NCI-H524 (cell line): ENCODE measurements at places on chromosomes 16 and 17.

DNA sequence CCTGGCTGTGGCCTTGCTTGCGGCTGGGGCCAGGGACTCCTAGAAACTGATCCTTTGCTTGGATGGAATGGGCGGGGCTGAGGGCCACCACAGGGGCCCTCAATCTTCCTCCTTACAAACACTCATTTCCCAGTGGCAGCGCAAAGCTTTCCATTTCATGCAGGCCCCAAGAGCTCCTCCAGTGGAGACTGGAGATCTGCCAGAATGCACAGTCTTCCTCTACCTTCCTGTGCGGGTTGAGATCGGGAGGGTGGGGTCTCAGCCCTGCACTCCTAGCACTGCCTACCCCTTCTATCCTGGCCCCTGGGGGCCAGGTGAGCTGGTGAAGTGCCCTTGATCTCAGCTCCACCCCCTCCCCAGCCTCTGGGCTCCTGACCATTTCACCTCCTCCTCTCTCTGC lies 1.7 kb downstream of the NRN1L start:
- no peak for DNase-seq

- DNase-seq = no peak
Observed at GRCh38 chr17:71071837-71072236, 902.5 kb downstream of the KCNJ2 start.

DNA sequence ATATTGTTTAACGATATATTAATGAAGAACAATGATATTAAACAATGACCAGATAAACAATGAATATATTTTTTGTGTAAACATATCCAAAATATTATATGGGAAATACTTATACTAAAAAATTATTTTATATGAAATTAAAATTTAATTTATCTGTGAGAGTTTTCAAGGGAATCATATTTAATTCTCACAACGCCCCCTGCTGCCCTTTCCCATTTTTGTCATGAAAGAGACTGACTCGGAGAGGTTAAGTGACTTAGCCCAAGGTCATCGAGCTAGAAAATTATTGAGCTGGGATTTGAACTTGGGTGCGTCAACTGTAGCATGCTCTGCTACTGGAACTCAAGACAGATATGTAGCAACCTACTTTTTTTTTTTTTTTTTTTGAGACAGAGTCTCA lies 7.2 kb upstream of the MYCBPAP start:
- peak; percentile 34 for DNase-seq

GRCh38 chr17:2871205-2871604 lies 75.0 kb downstream of the RAP1GAP2 start:
- DNase-seq = no peak

DNA sequence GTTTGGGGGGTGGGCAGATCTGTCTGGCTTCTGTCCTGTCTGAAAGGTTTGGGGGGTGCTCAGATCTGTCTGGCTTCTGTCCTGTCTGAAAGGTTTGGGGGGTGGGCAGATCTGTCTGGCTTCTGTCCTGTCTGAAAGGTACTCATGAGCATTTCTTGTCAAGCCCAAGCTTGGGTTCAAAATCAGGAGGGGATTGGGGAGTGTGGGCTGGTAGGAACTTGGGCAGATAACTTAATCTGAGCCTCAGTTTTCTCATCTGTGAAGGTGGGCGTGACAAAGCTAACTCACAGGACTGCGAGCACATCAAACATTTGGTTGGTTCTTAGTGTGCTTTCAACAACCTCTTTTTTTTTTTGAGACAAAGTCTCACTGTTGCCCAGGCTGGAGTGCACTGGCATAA lies 35.2 kb downstream of the HAPSTR1 start:
- no peak for DNase-seq

DNA sequence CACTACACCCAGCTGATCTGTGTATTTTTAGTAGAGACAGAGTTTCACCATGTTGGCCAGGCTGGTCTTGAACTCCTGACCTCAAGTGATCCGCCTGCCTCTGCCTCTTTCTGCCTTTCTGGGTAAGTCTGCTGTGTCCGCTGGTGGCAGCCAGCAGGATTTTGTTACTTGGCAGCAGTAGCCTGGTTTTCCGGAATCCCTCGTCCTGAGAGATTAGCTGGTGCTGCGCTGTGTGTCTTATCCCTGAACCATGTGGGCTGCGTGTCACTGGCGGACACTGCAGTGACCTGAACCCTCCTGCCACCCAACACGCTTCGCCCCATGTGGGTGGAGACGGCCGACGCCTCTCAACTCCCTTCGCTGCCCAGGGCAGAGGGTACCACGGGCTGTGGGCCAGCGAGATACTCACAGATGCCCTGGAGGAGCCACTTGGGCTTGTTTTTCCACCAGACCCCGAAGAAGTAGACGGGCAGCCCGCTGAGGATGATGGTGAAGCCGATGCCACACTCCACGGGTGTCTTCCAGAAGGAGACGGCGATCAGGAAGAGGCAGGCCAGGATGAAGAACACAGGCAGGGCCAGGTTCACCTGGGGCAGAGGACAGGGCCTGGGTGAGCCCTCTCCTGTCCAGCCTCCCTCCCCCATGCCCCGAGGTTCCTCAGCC lies 35.2 kb downstream of the SLC7A5 start:
- no peak for DNase-seq

- DNase-seq = peak; percentile 74
Observed at GRCh38 chr16:50160495-50161164, 7.5 kb downstream of the TENT4B start.
